ENCODE measurements at places on chromosomes 3 and 15.

- DNase-seq: no peak
These were observed 51.9 kb downstream of the SEMA6D start for GRCh38 chr15:47769166-47769565.

GRCh38 chr15:92502336-92502735 lies 108.7 kb downstream of the ST8SIA2 start:
- DNase-seq: no peak

GRCh38 chr15:48066456-48066855 lies 54.3 kb upstream of the SLC24A5 start:
- DNase-seq: no peak

GRCh38 chr3:43309372-43310305 lies 23.3 kb downstream of the SNRK start:
- no peak for DNase-seq

DNA sequence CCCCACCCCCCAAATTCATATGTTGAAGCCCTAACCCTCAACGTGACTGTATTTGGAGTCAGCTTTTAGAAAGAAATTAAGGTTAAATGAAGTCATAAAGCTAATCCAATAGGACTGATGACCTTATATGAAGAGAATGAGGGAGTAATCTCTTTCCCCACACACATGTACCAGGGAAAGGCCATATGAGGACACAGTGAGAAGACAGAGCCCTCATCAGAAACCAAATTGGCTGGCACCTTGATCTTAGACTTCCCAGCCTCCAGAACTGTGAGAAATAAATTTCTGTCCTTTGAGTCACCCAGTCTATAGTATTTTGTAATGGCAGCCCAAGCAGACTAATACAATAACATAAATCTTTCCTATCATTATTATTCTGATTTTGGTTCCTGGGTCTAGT lies 194.7 kb upstream of the NANOGP8 start:
- no peak for DNase-seq

GRCh38 chr3:168405288-168405687 lies 309.6 kb upstream of the GOLIM4 start:
- no peak for DNase-seq

DNA sequence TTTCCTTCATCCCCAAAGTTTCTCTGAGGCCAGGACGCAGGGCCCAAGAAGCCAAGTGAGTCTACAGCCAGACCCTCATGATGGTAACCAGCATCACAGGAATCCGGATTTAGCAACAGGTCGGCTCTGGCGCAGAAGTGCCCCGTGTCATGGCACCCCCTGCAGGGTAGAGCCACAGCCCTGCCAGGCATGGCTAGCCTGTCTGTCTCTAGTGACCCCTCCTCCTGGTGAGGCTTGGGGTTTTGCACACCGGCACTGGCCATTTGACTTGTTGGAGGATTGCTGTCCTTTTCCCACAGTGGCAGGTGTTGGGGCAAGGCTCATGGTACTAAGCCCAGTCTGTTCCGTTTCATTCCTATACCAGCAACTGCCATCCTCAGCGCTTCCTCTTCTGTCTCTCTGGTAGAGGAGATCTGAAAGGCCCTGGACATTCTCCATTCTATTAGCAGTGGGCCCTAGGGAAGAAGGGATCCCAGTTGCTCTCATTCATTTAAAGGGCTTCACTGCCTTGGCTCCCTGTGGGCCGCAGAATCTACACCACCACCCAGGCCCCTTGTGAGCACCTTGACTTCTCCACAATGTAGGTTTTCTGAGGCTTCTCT lies 9.4 kb upstream of the CHAC1 start:
- no peak for DNase-seq

DNA sequence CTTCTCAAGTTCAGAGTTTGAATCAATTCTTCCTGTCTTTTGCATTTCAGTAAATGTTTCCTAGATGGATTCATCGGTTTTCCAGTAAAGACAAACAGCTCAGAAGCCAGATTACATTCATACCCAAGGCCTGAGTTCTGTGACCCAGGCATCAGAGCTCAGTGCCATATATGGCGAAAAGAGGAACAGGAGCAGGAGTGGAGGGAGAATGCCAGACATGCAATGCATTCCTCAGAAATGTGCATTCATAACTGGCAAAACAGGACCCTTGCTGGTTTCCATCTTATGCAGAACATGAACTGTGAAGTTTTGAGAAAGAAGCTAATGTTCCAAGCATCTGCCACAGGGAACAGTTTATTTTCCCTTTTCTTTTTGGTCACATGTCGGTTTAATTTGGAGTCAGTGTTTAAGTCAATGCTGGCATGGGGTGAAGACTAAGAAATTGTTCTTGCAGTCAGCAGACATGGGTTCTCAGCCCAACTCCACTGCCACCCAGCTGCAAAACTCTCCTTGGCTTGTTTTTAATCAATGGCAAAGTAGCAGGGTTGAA lies 116.5 kb downstream of the LPP start:
- no peak for DNase-seq

- DNase-seq: no peak
These were observed 14.9 kb downstream of the GREM1 start for GRCh38 chr15:32732574-32733157.

DNA sequence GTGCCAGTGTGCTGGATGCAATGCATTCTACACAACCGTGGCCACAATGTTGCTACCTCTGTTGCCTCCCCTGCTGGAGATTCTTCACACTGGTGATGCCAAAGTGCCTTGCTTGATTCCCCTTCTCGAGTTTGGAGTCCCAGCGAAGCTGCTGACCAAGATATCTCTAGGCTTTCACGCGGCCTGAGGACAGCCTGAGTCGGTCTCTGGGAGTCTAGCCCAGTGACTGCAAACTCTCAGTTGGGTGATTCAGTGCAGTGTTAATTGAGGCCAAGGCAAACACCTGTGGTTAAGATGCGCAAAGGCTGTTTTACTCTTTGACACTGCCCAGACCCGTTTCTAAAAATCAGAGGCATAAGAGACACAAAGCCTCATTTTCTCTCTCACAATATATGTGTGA lies 434.4 kb downstream of the NR2F2 start:
- DNase-seq: no peak

- DNase-seq: no peak
These were observed 43.2 kb upstream of the ZNF148 start for GRCh38 chr3:125418306-125418705.

DNA sequence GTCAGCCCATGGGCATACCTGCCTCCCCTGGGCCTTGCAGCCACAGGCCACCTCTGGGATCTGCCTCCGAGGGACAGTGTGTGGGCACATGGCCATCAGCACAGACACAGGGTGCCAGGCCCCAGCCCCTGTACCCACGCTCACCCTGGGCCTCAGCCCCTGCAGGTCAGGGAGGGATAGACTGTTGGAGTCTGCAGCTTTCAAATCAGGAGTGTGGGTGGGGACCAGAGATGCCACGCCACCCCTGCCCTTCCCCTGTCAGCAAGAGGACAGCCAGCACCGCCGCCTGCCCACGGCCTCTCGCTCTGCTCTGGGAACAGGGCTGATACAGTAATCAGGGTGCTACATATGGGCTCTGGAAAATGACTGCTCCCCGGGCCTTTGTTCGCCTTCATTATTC lies 72.7 kb downstream of the DNAJB8 start:
- no peak for DNase-seq

DNA sequence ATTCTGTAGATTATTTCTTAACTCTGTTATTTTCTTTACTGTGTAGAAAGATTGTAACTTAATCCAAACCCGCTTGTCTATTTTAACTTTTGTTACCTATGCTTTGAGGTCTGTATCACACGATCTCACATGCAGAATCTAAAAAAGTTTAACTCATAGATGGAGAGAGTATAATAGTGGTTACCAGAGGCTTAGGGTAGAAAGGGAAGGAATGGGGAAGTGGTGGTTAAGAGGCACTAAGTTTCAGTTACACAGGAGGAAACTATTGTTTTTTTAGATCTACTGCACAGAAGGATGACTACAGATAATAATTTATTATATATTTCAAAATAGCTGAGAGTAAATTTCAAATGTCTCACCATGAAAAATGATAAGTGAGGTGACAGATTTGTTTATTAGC lies 515.2 kb downstream of the RSL24D1 start:
- DNase-seq: no peak

DNA sequence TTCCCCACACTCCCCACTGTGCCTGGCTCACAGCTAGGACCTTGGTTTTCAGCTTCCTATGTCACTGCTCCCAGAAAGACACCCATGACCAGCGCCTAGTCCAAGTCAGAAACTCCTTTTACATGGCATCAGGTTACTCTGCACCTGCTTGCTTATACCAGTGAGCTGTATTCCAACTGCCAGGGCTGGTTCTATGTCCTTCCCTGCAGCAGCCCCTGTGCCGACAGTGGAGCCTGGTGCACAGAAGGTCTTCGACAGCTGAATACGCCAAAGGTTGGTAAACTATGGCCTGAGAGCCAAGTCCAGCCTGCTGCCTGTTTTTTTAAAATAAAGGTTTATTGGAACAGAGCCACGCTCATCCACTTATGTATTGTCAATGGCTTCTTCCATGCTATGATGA lies 102.5 kb downstream of the IQSEC1 start:
- DNase-seq: peak; percentile 58

DNA sequence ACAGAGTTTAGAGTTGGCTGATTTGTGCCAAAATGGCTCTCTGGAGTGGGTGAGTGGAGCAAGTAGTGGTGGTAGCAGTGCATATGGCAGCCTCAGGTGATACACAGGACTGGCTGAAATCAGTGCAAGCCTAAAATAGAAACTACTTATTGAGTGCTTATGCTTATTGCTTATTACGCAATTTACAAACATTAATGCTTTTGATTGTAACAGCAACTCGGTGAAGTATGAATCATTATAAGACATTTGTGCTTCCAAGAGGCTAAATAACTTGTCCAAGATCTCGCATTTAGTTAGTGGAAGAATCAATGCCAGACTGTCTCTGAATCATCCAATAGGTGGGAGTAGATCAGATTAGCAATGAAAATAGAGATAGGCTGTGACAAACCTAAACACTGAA lies 353.8 kb downstream of the NAALADL2 start:
- no peak for DNase-seq

GRCh38 chr3:160128056-160128455 lies 97.2 kb upstream of the C3orf80 start:
- DNase-seq: no peak

GRCh38 chr3:169813757-169814517 lies 1.2 kb upstream of the LRRC34 start:
- DNase-seq: peak; percentile 45
